Upper lobe of left lung (tissue), 6 donors: ENCODE measurements at places on chromosomes 5 and 9. TPM values are rescaled to one million over a fixed set of nuclear protein-coding genes. Genes with fewer than 3 reads are reported as not detected.

Gene SPATA9
- not detected for total RNA-seq

Gene DAB2IP
- total RNA-seq = 61.8 TPM

Gene MAN2A1
- 35.7 TPM for total RNA-seq

Gene ZBED3
- 32.1 TPM for total RNA-seq

Gene PRDM9
- not detected for total RNA-seq

Gene SPINK13
- total RNA-seq = not detected

Gene CDC14B
- 8.1 TPM for total RNA-seq

Gene CHSY3
- total RNA-seq = 6.5 TPM

Gene SHISAL2B
- not detected for total RNA-seq

Gene BTNL8
- total RNA-seq = not detected

Gene CDKN2B
- total RNA-seq = 52.2 TPM

Gene DMRT3
- not detected for total RNA-seq

Gene SLC24A2
- total RNA-seq = not detected

Gene OR5C1
- total RNA-seq = not detected

Gene RIMOC1
- 14.6 TPM for total RNA-seq

Gene PCDHB4
- 2.7 TPM for total RNA-seq

Gene SCGB3A2
- total RNA-seq = 635 TPM

Gene CRB2
- total RNA-seq = 0.13 TPM

Gene RANBP17
- total RNA-seq = 20.2 TPM

Gene WDR38
- 23.1 TPM for total RNA-seq

Gene GABRA1
- total RNA-seq = not detected

Gene SLC23A1
- 1.8 TPM for total RNA-seq

Gene MYMK
- not detected for total RNA-seq

Gene SGCD
- 2.4 TPM for total RNA-seq

Gene MEF2C
- 37.0 TPM for total RNA-seq

Gene ZDHHC11B
- total RNA-seq = 38.8 TPM

Gene TTC33
- 13.4 TPM for total RNA-seq

Gene XRCC4
- total RNA-seq = 7.3 TPM

Gene C9
- total RNA-seq = 0.31 TPM

Gene CCL27
- not detected for total RNA-seq

Gene SEMA5A
- 40.5 TPM for total RNA-seq

Gene PCDHB3
- total RNA-seq = 1.9 TPM

Gene ORM2
- total RNA-seq = 2.2 TPM

Gene LCN9
- total RNA-seq = not detected

Gene ACOT12
- not detected for total RNA-seq

Gene MFAP3
- 6.4 TPM for total RNA-seq

Gene SV2C
- 0.22 TPM for total RNA-seq

Gene DNAJC25
- total RNA-seq = 12.2 TPM

Gene IRX2
- total RNA-seq = 96.4 TPM

Gene HACD4
- total RNA-seq = 12.6 TPM

Gene RNF208
- 12.6 TPM for total RNA-seq

Gene EHMT1
- total RNA-seq = 68.0 TPM

Gene STC2
- 3.3 TPM for total RNA-seq

Gene CD14
- total RNA-seq = 107 TPM
